Astrocyte of the hippocampus (primary cell): ENCODE measurements at places on chromosomes 4 and X.

DNA sequence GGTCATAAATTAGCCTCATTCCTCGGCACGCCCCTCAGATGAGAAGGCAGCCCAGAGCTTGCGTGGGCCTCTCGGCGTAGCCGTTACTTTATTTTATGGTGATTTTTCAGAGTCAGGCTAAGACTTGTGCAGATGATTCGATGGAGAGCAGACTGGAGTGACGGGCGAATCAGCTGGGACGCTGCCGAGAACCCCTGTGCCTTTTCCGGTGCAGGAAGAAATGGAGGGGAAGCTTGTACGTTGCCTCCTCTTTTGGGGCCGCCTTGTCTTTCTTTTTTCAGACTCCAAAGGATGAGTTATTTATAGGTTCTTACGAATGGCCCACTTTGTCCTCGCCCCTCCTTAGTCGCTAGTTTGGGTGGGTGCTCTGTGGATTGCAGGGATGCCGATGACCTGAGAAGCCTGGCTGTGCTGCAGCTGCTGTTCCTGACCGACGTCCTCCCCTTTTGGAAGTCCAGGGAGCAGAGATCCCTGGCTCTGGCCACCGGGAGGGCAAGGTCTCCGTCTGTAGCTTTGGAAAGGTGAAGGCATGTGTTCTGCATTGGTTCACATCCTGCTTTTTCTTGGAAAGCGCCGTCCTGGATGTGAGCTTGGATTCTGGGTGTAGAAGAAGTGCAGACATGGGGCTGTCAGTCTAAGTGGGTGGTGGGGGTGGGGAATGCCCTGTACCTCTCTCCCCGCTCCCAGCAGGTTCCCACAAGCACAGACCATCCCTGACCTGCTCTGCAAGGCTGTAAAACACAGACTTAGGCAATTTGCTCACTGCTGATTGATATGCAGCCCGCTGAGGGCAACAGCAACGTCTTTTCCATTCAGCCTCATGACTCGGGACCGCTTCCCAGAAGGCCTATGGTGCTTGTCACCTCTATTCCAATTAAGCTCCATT is 9.3 kb downstream of the SORCS2 start:
- no peak for DNase-seq

GRCh38 chr4:94813221-94813620 is 55.5 kb downstream of the BMPR1B start:
- DNase-seq, result no peak

GRCh38 chr4:121195649-121196048 is 31.5 kb upstream of the TNIP3 start:
- DNase-seq, result no peak

GRCh38 chr4:20617678-20618396 is 82.4 kb upstream of the PACRGL start:
- DNase-seq, result no peak

DNA sequence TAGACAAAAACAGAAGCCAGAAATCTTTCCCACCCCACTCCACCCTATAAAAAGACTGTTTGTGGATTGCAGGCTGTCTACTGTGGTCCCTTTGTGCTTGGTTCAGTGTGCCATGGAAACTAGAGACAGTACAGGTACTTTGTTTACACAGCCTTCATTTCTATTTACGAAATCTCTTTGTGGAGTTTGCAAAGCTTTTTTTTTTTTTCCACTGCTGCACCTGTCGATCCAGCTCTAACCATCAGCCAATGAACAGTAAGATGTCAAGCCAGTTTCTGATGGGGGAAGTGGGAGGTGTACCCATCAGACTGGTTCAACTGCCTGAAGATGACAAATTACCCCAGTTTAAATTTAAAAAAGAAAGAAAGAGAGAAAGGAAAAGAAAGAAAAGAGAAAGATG is 20.2 kb upstream of the LRBA start:
- no peak for DNase-seq
